Central memory CD8-positive, alpha-beta T cell (primary cell): ENCODE measurements at places on chromosomes 2 and 18.
A peak's percentile ranks its signal among the peaks of the same experiment; 100 is the strongest.

DNA sequence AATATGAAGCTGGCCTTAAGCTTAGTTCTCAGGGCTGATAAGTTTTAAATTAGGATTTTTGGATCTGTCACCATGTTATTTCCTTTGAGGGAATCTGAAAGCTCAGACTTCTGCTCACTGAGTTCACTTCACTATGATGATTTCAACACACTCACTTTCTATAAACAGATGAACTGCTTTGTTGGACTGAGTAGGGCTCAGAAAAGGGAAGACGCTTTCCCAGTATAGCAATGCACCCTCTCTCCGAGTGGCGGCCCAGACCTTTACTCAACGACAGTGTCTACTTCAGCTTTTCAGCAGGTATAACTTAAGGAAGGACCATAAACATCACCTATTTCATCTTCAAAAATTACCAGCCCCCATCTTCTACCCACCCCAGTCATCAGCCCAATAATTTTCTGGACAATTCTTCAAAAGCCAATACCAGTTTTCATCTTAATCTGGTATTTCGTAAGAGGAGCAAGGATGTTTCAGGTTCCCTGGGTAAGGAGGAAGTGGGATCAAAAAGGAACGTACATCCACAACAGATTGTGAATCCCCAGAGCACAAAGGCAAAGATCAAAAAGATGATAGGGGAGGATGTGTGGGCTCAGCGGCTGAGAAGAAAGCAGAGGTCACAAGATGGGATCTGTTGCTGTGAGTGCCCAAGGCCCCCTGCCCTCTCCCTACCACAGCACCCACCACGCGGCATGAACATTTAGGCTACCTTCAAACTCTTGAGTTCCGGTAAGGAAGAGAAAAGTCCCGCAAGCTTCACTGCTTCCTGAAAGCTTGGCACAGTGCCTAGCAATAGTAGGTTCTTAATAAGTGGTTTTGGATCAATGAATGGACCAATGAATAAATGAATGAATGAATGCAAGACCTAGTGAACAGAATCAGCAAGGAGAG is 41.9 kb downstream of the LPIN2 start:
- H3K4me3 ChIP-seq, result peak overlapping the region; percentile 77
- no peaks in the 10 kb centered on the region for H3K27me3 ChIP-seq
- peaks cover 80% of the 10 kb centered on the region for H3K4me1 ChIP-seq
- DNase-seq, result no peak
- peak overlapping the region; percentile 97 for H3K27ac ChIP-seq

- no peaks in the 10 kb centered on the region for H3K36me3 ChIP-seq
- H3K4me1 ChIP-seq, result no peaks in the 10 kb centered on the region
- no peak for DNase-seq
These were observed 32.2 kb upstream of the MAP3K20 start for GRCh38 chr2:173043476-173043875.

GRCh38 chr2:96159084-96159830 is 14.0 kb upstream of the DUSP2 start:
- H3K4me1 ChIP-seq, result peaks cover 84% of the 10 kb centered on the region
- peak overlapping the region; percentile 95 for H3K27ac ChIP-seq
- peaks cover 24% of the 10 kb centered on the region for H3K36me3 ChIP-seq
- no peaks in the 10 kb centered on the region for H3K27me3 ChIP-seq

GRCh38 chr18:62437235-62438017 is 85.4 kb upstream of the ZCCHC2 start:
- no peaks in the 10 kb centered on the region for H3K4me1 ChIP-seq
- H3K27me3 ChIP-seq, result peaks cover 14% of the 10 kb centered on the region

- H3K4me3 ChIP-seq, result no peak overlapping the region
- H3K4me1 ChIP-seq, result no peaks in the 10 kb centered on the region
- no peak for DNase-seq
- no peaks in the 10 kb centered on the region for H3K36me3 ChIP-seq
- H3K27me3 ChIP-seq, result no peaks in the 10 kb centered on the region
These were observed 6.1 kb upstream of the DPP10 start for GRCh38 chr2:114436329-114436728.

GRCh38 chr18:25646971-25647370 is 295.0 kb upstream of the ZNF521 start:
- no peak overlapping the region for H3K27ac ChIP-seq
- H3K4me1 ChIP-seq, result no peaks in the 10 kb centered on the region
- no peaks in the 10 kb centered on the region for H3K27me3 ChIP-seq
- DNase-seq, result no peak

- no peaks in the 10 kb centered on the region for H3K36me3 ChIP-seq
- no peaks in the 10 kb centered on the region for H3K4me1 ChIP-seq
- no peak for DNase-seq
- no peak overlapping the region for H3K4me3 ChIP-seq
These were observed 247.1 kb downstream of the MYCN start for GRCh38 chr2:16187482-16187817.

- no peaks in the 10 kb centered on the region for H3K27me3 ChIP-seq
- H3K4me1 ChIP-seq, result peaks cover 10% of the 10 kb centered on the region
- H3K4me3 ChIP-seq, result no peak overlapping the region
- no peak for DNase-seq
- no peak overlapping the region for H3K27ac ChIP-seq
- H3K36me3 ChIP-seq, result peaks cover 19% of the 10 kb centered on the region
These were observed 43.4 kb upstream of the GMCL1 start for GRCh38 chr2:69786052-69786560.

DNA sequence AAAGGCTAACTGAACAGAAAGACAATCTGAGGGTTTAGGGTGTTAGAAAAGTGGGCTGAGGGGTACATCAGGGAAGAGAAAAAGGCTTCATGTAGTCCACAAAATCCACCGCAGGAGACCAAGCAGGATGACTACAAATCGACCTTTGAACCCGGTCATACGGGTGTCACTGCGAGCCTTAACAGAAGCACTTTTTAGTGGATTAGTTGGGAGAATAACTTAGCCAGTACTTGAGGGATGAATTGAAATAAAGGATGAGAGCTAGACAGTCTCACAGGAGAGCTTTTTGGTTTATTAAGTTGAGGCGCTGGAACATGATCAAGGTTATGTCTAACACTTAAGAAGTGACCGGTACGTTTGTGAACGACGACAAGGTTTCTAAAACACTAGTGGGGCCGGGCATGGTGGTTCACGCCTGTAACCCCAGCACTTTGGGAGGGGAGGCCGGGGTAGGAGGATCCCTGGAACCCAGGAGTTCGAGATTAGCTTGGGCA is 217.7 kb downstream of the MCFD2 start:
- no peak for DNase-seq
- H3K27me3 ChIP-seq, result no peaks in the 10 kb centered on the region
- peaks cover 13% of the 10 kb centered on the region for H3K36me3 ChIP-seq
- H3K27ac ChIP-seq, result peak overlapping the region; percentile 90
- H3K4me3 ChIP-seq, result peak overlapping the region; percentile 87
- H3K4me1 ChIP-seq, result peaks cover 45% of the 10 kb centered on the region

GRCh38 chr2:187774551-187775071 is 220.4 kb upstream of the TFPI start:
- H3K27me3 ChIP-seq, result no peaks in the 10 kb centered on the region
- DNase-seq, result no peak
- no peak overlapping the region for H3K4me3 ChIP-seq
- H3K36me3 ChIP-seq, result peaks cover 2% of the 10 kb centered on the region
- H3K27ac ChIP-seq, result no peak overlapping the region
- no peaks in the 10 kb centered on the region for H3K4me1 ChIP-seq

GRCh38 chr2:181738074-181738473 is 57.8 kb upstream of the NEUROD1 start:
- DNase-seq, result no peak
- no peaks in the 10 kb centered on the region for H3K4me1 ChIP-seq

DNA sequence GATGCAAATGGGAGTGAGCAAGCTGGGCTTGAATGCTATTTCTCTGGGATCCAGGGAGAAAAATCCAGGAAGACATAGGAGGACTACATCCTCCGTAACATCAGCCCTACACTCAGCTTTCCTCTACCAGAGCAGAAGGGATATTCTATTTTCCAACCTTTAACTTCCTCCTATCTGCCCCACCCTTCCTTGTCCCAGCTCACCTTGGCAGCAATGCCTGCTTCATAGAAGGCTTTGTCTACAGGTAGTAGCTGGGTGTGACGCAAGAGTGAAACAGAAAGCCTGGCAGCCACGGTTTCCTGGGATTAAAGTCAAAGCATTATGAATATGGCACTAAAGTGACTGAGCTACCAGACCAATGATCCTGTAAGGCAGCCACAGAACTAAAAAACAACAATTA is 3.9 kb downstream of the KRTCAP3 start:
- no peak overlapping the region for H3K4me3 ChIP-seq
- H3K27ac ChIP-seq, result no peak overlapping the region
- no peaks in the 10 kb centered on the region for H3K27me3 ChIP-seq
- no peaks in the 10 kb centered on the region for H3K4me1 ChIP-seq
- peaks cover 19% of the 10 kb centered on the region for H3K36me3 ChIP-seq

DNA sequence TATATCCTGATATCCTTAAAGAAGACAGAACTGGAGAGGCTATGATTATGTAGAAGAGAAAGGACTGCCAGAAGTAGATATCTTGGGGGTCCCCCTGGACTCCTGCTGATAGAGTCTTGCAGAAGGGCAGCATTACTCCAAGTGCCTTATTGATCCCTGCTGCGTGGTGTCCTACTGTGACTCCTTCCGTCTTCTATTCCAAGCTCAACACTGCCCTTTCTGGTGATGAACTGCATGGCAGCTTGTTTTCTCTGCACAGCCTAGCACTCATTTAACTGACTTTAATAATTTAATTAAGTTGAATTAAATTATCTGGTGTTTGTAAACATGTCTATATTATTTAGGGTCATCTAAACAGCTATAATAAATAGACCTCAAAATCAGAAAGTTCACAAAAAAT is 194.1 kb upstream of the DSEL start:
- H3K27me3 ChIP-seq, result no peaks in the 10 kb centered on the region
- no peaks in the 10 kb centered on the region for H3K4me1 ChIP-seq
- H3K36me3 ChIP-seq, result no peaks in the 10 kb centered on the region
- DNase-seq, result no peak

DNA sequence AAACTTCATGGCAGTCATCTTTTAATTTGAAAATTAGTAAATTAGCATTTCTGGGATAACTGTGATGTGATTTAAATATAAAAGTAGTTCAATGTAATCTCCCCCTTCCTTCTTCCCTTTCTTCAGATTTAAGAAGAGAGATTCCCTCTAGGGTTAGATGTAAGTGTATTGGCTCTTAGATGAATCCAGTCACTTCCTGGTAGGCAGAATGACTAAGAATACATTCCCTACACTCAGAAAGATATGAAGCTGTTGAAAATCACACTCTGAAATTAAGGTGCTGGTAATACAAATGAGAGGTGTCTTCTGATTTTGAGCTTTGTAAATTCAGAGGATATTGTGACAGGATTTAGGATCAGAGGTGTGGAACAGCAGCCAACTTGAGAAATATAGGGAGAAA is 71.6 kb downstream of the TDRD15 start:
- no peaks in the 10 kb centered on the region for H3K4me1 ChIP-seq
- no peak overlapping the region for H3K4me3 ChIP-seq
- no peak for DNase-seq
- no peak overlapping the region for H3K27ac ChIP-seq
- H3K36me3 ChIP-seq, result no peaks in the 10 kb centered on the region

DNA sequence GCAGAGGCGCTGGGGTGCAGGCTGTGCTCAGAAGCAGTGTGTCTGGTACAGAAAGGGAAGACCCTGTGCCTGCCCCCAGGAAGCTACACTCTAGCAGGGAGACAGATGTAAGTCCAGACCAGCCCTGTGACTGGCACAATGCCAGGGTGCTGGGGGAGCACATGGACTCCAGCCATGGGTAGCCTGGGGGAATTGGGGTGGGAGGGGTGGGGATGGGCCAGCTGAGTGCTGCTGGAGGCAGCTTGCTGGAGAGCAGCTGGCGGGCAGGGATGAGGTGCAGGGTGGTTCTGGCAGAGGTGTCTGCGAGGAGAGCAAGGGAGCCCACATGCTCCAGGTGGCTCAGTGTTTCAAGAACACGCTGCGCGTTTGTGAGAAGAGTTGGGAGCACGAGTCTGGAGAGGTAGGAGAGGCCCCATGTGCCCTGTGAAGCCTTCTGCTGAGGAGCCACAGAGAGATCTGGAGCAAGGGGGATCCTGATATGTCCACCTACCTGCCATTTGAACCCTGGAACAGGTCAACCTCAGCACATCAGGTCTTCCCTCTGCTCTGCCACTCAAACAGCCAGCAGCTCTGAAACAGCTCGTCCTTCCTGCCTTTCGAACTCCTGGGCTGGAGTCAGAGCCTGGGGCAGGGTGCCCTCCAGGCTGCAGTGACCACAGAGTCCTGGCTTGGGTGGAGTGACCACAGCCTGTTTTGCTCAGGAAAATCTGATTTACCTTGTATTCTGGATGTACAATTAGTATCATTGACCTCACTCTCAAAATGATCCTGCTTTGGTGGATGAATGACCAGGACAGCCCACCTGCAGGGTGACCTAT is 15.1 kb downstream of the ALLC start:
- no peak overlapping the region for H3K27ac ChIP-seq
- H3K27me3 ChIP-seq, result peaks cover 25% of the 10 kb centered on the region
- no peaks in the 10 kb centered on the region for H3K36me3 ChIP-seq
- no peak for DNase-seq
- H3K4me3 ChIP-seq, result no peak overlapping the region
- H3K4me1 ChIP-seq, result no peaks in the 10 kb centered on the region

GRCh38 chr2:9941996-9942390 is 9.5 kb upstream of the GRHL1 start:
- H3K27ac ChIP-seq, result peak overlapping the region; percentile 36
- peaks cover 26% of the 10 kb centered on the region for H3K27me3 ChIP-seq
- H3K36me3 ChIP-seq, result peaks cover 3% of the 10 kb centered on the region
- H3K4me3 ChIP-seq, result no peak overlapping the region
- no peak for DNase-seq
- H3K4me1 ChIP-seq, result no peaks in the 10 kb centered on the region

DNA sequence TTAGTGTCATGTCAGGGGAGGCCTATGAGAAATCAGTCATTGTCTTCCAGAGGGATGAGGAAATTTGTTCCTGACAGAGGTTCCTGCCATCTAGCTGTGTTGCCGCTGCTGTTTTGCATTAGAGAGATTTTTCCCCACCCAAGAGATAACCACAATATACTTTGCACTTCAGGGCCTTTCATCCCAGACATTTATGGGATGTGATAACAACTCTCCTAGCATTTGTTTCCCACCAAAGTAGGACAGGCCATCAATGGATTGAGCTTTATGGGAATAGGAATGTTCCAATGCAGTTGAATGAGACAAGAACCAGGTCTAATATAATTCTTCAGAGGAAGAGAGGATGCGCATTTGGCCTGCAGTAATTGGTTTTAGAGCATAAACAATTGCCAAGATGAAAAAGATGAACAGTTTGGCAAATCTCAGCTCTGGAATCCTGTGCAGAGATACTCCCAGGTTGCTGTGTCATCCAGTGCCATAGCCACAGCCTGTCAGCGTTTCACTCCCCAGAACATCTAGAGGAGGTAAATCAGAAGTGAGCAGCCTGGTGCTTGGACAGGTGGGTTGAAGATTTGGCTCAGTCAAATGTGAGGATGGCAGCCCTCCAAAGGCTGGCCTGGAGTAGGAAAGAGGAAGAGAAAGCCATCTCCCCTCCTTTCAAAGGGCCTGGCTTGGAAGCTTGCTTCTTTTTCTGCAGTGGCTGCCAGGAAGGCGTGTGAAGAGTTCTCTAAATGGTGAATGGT is 93.7 kb upstream of the SETBP1 start:
- H3K4me3 ChIP-seq, result no peak overlapping the region
- H3K27ac ChIP-seq, result no peak overlapping the region
- DNase-seq, result no peak
- H3K36me3 ChIP-seq, result no peaks in the 10 kb centered on the region

- DNase-seq, result no peak
- H3K4me1 ChIP-seq, result peaks cover 12% of the 10 kb centered on the region
- no peak overlapping the region for H3K27ac ChIP-seq
- no peaks in the 10 kb centered on the region for H3K36me3 ChIP-seq
- H3K27me3 ChIP-seq, result peaks cover 78% of the 10 kb centered on the region
- H3K4me3 ChIP-seq, result no peak overlapping the region
These were observed 4.0 kb downstream of the SPR start for GRCh38 chr2:72891091-72891818.

GRCh38 chr2:10084223-10084865 is 4.1 kb upstream of the CYS1 start:
- peaks cover 8% of the 10 kb centered on the region for H3K4me1 ChIP-seq
- DNase-seq, result no peak
- peaks cover 82% of the 10 kb centered on the region for H3K27me3 ChIP-seq
- H3K4me3 ChIP-seq, result no peak overlapping the region
